Kidney glomerular epithelial cell (primary cell): ENCODE measurements at places on chromosomes 4 and X.

- DNase-seq, result no peak
These were observed 20.5 kb downstream of the OTOP1 start for GRCh38 chr4:4206204-4206603.

- no peak for DNase-seq
These were observed 165.4 kb upstream of the LDB2 start for GRCh38 chr4:17063888-17064287.

- peak; percentile 31 for DNase-seq
These were observed 2.2 kb upstream of the MID2 start for GRCh38 chrX:107823456-107823855.

- no peak for DNase-seq
These were observed 2.6 kb upstream of the HPGDS start for GRCh38 chr4:94345266-94345665.

DNA sequence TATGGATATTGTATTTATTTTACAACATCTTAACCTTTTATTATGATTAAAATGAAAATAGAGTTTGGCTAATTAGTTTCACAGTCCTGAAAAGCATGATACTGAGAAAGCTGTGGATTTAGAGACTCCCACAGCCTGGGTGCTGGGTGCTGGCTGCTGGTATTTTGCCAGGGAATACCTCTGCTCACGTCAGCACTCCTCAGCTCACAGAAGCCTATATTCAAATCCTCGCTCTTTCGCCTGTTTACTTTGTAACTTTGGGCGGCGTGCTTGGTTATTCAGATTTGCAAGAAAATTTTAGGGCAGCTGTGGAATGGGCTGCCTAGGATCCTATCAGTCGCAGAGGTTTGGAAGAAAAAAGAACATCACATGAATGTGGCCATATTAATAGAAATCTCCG, 261.8 kb downstream of the DCTD start:
- no peak for DNase-seq

DNA sequence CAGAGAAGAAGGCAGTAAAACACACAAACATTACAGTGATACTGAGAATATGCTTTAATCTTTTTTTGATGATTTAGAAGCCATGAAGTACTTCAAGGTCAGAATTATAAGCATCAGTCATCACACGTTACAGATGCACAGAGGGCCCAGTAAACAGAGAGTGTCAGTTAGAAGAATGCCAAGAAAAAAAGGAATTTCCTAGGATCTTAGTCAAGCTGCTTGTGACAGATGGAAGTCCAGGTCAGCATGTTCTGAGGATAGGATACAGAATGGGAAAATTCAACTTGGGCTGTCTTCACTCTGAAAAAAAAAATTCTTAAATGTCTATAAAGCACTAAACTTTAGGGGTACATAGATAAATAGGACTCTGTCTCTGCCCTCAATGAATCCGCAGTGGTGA, 38.9 kb downstream of the GATB start:
- DNase-seq, result no peak

- no peak for DNase-seq
These were observed 34.1 kb upstream of the GUCY1B1 start for GRCh38 chr4:155724731-155725130.

- DNase-seq, result no peak
These were observed 67.9 kb downstream of the SLAIN2 start for GRCh38 chr4:48409203-48409602.

- peak; percentile 12 for DNase-seq
These were observed 2.4 kb upstream of the MORF4L2 start for GRCh38 chrX:103688946-103689345.

DNA sequence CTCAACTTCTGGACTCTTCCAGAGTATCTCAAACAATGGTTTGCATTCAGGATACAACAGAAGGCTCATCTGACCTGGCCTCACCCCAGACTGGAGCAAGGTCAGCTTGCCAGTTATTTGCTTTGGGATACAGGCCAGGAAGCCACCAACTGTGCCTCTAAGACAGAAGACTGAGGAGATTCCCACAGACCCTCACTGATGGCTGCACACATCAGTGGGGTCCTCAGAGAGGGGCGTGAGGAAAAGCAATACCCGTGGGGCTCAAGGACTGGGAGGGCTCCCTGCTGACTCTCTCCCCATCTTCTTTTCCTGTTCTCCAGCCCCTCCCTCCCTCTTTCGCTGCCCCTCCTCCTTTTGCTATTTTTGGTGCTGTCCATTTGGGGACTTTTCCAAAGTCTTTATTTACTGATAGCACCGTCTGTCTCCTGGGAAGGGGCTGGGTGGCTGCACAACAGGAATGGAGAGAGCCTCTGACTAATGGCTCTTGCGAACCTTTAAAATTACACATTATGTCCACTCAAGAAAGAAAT, 23.2 kb downstream of the RELL1 start:
- peak; percentile 80 for DNase-seq

DNA sequence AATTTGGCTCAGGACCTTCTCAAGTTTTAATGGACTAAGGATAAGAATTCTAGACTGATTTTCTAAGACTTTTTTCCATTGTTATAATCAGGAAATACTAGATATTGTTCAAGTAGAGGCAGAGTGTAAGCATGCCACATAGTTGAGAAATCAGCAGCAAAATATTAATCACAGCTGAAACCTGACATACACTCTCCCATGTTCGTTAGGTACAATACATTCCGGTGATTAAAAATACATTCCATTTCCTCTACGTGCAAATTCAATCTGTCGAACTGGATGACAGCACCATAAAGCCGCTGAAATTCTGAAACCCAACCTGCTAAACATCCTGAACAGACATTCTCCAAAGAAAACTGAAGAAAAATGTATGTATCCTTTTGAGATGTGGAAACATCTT, 587.6 kb upstream of the DIPK2B start:
- DNase-seq, result no peak

GRCh38 chr4:94665500-94666404, 92.0 kb upstream of the BMPR1B start:
- DNase-seq, result peak; percentile 40

DNA sequence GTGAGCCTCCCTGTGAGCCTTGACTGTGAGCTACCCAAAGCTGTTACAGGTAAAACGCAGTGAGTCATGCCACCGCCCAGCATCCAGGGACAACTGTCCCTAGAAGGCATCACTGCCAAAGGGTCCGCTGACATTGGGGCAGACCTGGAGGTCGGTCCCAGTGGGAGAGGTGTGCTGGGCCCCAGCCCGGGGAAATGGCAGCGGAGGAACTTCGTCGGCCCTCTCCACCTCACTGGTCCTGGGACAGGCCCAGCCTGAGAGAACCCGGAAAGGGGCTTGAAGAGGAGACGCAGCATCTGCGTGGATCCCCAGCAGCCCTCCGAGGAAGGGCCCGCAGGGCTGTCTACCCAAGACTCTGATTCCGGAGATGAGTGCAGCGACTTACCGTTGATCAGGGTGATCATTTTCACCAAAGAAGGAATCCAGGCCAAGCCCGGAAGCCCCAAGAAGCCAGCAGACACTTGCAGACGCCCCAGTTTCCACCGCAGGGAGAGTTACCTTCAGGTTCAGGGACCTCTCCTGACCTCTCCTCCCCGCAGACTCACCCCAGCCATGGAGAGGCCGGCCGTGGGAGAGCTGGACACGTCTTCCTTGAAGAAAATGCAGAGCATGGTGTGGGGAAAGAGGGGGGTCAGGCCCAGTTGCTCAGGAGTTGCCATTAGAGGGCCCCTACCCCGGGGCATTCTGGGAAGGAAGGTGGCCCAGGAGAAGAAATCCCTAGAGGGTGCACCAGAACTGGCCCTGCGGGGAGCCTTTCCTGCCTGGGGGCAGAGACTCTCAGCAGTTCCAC, 51.2 kb downstream of the CXorf49B start:
- DNase-seq, result no peak

- DNase-seq, result no peak
These were observed 62.3 kb upstream of the DKK2 start for GRCh38 chr4:107098401-107098800.

GRCh38 chrX:119226446-119226845, 9.6 kb upstream of the PGRMC1 start:
- no peak for DNase-seq

GRCh38 chr4:142567199-142567598, 278.9 kb downstream of the INPP4B start:
- no peak for DNase-seq

GRCh38 chr4:61666244-61666643, 466.1 kb downstream of the ADGRL3 start:
- DNase-seq, result peak; percentile 48

DNA sequence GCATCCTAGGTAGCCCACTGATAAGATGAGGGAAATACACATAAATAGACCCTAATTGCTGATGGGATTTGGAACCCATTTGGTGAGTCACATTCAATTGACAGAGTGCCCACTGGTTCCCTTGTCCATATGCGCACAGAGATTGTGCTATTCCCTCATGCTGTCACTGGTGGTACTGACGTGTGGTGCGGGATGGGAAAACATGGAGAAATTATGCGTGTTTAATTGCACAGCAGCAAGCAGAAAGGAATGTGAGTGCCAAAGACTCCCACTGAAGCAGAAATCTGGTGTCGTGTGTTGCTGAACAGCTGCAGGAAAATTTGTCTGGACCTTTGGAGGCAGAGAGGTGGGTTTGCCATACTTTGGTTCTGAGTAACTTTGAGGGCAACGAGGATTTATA, 92.2 kb downstream of the NHSL2 start:
- no peak for DNase-seq

DNA sequence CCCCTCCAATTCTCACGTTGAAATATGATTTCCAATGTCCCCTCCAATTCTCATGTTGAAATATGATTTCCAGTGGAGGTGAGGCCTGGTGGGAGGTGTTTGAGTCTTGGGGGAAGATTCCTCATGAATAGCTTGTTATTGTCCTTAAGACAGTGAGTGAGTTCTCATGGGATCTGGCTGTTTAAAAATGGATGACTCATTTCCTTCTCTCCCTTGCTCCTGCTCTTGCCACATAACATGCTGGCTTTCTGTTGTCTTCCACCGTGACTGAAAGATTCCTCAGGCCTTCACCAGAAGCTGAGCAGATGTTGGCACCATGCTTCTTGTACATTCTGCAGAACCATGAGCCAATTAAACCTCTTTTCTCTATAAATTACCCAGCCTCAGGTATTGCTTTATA, 346.8 kb upstream of the TECRL start:
- peak; percentile 35 for DNase-seq

DNA sequence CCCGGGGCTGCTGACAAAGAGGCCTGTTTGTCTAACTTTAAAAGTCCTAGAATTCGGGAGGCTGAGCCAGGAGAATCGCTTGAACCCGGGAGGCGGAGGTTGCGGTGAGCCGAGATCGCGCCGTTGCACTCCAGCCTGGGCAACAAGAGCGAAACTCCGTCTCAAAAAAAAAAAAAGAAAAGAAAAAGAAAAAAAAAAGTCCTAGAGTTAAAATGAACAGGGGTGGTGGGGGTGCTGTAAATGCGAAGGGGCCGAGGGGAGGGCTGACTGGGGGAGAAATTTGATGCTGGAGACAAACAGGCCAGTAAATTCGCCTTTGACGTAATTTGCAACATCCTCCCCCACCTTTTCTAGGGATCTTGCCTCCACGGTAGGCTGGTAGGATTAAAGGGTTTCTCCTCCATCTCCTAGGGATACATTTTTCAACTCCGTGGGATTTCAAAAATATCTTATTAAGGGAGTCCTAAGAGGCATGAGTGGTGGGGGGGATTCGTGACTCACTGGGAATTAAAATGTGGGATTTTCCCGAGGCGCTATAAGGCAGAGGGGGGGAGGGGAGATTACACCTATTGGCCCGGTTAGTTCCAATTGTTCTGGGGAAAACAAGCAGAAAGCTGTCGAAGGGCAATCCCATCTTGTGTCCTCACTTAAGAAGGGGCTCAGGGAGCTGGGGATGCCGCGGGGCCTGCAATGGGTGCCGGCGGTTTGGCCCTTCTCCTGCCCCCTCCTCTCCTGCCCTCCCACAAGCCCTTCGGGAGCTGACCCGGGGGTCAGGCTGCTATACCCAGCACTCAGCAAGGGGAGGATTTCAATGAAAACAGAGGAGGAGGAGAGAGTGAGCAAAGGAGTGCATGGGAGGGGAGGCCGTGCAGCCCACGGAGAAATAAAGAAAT, 3.0 kb upstream of the BCOR start:
- no peak for DNase-seq

- DNase-seq, result no peak
These were observed 54.0 kb upstream of the AMELX start for GRCh38 chrX:11239230-11239629.

- DNase-seq, result no peak
These were observed 29.2 kb downstream of the SMIM14 start for GRCh38 chr4:39609454-39609931.

GRCh38 chr4:4455210-4455865, 68.4 kb downstream of the NSG1 start:
- DNase-seq, result no peak

GRCh38 chrX:16014171-16014570, 109.2 kb upstream of the GRPR start:
- DNase-seq, result no peak

DNA sequence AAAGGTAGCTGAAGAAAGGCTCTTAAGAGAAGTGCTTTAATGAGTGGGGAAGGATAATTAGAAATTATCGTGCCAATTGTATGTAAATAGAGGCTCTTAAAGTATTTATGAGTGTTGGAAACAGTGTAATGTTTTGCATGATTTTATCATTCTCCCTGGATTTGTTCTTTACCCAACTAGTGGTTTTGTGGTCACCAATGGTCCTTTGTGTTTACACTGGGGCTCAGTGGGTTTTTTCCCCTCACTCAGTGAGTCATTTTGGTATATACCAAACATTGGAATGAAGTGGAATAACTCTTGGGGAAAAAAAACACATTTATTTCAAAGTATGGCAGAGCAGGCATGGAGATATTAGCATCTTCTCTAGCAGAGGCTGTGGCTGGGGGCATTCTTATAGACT, 20.8 kb upstream of the LGI2 start:
- DNase-seq, result no peak

DNA sequence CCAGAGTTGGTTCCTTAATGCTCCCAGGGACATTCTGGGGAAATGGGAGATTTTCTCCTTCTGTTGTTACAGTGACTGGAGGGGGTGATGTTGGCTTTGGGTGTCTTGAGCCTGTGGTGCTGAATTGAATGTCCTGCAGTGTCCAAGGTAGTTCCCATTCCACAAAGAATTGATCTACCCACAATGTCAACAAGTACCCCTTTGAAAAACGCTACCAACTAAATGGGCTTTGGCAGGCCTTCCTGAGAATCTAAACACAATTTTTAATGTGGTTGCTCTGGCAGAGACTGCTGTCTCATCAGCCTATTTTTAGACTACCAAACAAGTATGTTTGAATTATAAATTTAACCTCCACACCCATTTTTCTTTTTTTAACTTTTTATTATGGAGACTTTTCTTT, 69.4 kb downstream of the CCKAR start:
- no peak for DNase-seq

- no peak for DNase-seq
These were observed 58.9 kb downstream of the FBXO8 start for GRCh38 chr4:174224550-174224949.

DNA sequence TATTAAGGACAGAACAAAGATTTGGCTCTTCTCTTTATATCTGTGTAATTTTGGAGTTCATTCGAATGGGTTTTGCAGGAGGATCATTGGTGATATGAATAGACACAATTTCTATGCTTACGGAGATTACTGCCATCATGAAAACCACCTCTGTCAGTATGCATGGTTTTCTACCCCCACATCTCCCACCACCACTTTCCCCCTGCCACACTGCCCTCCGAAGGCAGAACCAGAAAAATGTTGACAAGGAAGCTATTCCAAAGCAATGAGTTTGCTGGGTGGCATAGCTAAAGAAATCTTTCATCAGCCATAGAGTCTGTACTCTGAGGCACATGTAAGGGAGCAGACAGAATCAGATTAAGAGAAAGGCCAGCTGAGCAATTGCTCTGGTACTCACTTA, 567.3 kb upstream of the ACTRT1 start:
- DNase-seq, result no peak
